Fibroblast of skin of right quadriceps (primary cell): ENCODE measurements at places on chromosomes 3 and 15.

- no peak for DNase-seq
Observed at GRCh38 chr3:20310629-20311028, 124.6 kb upstream of the SGO1 start.

DNA sequence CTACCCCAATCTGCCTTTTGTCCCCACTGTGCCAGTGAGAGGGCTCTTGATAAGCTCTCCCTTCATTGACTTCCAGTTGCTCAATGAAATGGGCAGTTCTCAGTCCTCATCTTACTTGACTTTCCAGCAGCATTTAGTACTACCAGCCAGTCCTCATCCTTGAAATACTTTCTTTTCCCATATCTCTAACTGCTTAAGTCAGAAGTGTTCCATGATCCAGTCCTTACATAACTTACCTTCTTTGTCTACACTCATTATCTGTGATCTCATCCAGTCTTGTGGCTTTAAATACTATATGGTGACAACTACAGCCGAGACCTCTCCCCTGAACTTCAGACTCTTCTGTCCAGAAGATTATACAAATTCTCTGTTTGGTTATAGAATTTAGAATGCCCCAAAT is 28.7 kb downstream of the RARRES1 start:
- DNase-seq, result no peak

DNA sequence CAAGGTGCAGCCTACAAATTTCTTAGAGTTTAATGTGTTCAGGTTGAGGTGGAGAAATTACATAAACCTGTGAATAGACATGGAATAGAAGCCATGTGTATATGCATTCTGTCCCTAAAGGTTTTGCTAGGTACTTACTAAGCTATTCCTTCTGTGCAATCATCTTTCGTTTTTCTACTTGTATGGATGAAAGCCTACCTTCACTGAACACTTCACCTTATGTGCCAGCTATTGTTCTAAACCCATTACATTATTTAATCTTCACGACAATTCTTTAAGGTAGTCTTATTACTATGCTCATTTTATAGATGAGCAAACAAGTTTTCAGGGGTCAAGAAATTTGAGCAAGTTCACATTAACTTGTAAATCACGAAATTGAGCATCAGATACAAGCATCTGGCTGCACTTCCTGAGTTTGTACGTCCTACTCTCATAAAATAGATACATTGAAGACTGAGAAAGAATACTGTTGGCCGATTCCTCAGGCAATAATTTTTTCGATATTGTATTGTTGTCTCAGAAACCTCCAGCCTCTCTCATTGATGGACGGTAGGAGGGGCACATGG is 635 bp upstream of the RCN2 start:
- no peak for DNase-seq

DNA sequence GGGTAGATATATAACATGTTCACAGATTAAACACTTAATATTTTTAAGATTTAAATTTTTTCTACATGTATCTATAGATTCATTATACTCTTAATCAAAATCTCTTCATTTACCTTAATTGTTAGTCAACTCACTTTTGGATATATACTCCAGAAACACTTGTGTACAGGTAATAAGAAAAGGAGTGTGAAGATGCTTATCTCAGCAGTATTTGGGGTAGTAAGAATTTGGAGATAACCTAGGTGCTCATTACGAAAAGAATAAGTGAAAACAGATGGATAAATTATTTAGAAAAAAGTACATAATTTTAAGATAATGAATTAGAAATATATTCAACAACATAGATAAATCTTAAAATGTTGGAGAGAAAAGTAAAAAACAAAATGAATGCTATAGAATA is 226.5 kb upstream of the PLSCR5 start:
- no peak for DNase-seq

DNA sequence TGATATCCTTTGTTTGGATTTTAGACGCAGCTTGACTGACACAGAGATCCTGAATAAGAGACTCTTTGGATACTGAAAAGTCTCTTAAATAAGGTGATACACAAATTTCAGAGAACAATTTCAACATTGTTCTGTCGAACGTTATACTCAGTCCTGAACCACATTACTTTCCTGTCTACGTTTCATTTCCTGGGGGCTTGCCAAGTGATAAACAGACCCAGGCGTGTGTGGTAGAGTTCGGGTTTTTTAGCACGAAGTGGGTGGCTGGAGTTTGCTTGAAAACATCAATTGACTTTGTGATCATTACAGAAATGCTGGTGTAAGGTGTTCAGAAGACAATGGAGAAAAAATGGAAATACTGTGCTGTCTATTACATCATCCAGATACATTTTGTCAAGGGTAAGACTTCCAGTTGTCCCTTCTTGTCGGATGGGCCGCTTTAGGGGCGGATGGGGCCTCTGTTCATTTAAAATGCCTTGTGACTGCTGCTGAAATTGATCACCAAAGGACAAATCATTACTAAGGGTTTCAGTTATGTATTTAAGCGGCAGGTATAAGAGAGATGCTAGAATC is at the start of gene CD96:
Gene CD96 (plus strand): TSS at position 287 of the 573 bp plus-strand sequence. CDS start 52 bp downstream, at position 339.
- peak; percentile 44 for DNase-seq
